Thoracic aorta (tissue), 2 donors: ENCODE measurements at places on chromosomes 16 and 17. TPM values are rescaled to one million over a fixed set of nuclear protein-coding genes. Genes with fewer than 3 reads are reported as not detected.

The SMPD3 gene
- 6.5 TPM for total RNA-seq

The CD68 gene
- total RNA-seq: 70.8 TPM

The KIF2B gene
- not detected for total RNA-seq

The KCNJ2 gene
- total RNA-seq: 2.0 TPM

The PPP1R1B gene
- total RNA-seq: 0.27 TPM

The OR1F1 gene
- total RNA-seq: not detected

The KCNH4 gene
- not detected for total RNA-seq

The TM4SF5 gene
- not detected for total RNA-seq

The ZNF469 gene
- 4.5 TPM for total RNA-seq

The SPATA32 gene
- not detected for total RNA-seq

The PROCA1 gene
- total RNA-seq: 1.8 TPM

The FAM83G gene
- 19.8 TPM for total RNA-seq

The PMFBP1 gene
- total RNA-seq: 1.4 TPM

The NGFR gene
- total RNA-seq: 22.5 TPM

The SYNGR3 gene
- total RNA-seq: 0.49 TPM

The KRT28 gene
- not detected for total RNA-seq

The TBC1D10B gene
- total RNA-seq: 34.5 TPM

The KRTAP9-4 gene
- total RNA-seq: not detected

The CCDC144A gene
- total RNA-seq: 36.3 TPM

DNA sequence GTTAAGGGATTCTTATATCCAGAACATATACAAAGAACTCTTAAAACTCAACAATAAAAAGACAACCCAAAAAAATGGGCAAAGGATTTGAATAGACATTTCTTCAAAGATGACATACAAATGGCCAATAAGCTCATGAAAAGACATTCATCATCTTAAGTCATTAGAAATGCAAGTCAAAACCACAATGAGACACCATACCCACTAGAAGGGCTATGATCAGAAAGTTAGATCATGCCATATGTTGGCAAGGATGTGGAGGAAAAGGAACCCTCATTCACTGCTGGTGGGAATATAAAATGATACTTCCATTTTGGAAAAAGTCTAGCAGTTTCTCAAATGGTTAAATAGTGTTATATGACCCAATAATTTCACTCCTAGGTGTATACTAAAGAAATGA is 9.4 kb downstream of the PLD6 start:
- DNase-seq: no peak

- DNase-seq: no peak
Observed at GRCh38 chr16:73878611-73879010, 418.0 kb upstream of the PSMD7 start.

GRCh38 chr17:69326377-69327059 is 415 bp downstream of the ABCA5 start:
- peak; percentile 2 for DNase-seq

- no peak for DNase-seq
Observed at GRCh38 chr17:67865438-67865837, 40.1 kb downstream of the BPTF start.

- no peak for DNase-seq
Observed at GRCh38 chr16:68074850-68075555, 10.2 kb upstream of the NFATC3 start.

GRCh38 chr16:87982581-87983041 is 31.4 kb downstream of the BANP start:
- no peak for DNase-seq

DNA sequence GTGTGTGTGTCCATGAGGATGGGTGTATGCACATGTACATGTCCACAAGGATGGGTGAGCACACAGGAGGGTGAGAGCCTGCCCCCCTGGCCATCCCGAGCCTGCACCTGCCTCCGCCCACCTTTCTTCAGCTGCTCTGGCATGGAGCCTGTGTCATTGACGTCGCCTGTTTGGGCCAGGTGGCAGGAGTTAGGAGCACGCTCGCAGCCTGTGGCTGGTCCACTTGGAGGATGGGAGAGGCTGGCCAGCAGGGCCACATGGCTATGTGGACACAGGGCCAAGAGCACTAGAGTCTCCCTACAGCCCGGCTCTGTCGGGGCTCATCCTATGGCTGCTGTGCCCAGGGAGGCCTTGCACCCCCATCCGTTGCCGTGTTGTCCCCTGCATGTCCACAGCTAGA is 21.4 kb downstream of the BAHCC1 start:
- DNase-seq: no peak

DNA sequence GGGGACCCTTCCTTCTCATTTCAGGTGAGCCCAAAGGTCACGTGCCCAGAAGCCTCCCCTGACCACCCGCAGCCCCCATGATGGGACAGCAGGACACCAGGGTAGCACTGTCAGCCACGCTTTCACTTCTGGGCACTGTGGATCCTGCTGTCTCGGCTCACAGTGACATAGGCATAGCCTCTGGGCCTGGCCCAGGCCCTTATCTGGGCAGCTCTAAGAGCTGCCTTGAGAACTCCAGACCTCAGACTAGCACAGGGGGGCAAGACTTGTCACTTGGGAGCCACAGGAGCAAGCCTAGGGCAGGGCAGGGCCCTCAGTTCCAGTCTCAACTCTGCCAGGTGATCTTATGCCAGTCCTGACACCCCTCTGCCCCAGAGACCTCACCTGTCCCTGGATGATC is 4.7 kb downstream of the NATD1 start:
- DNase-seq: no peak

DNA sequence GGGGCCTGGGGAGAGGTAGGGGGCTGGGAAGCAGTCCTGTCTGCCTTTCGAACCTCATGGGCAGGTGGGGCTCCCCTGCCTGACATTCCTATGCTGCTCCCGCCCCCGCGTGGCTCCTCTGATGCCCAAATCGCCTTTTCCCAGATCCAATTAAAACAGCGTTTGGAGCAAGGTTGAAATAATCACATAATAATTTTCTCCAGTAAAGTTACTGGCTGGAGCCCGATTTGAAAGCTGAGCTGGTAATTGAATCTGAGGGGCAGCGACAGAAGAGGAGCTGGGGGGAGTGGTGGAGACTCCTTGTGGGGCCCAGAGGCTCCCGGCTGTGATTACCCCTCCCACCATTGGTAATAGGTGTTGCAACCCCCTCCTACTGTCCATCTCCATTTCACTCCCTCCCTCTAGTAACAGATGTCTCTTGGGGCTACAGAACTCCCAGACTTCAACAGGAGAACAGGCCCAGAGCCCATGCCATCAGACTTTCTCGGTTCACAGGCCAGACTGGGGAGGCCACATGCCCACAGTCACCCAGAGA is 38.9 kb upstream of the C1QL1 start:
- no peak for DNase-seq

- DNase-seq: no peak
Observed at GRCh38 chr17:45389354-45389753, 43.3 kb downstream of the ARHGAP27 start.

- no peak for DNase-seq
Observed at GRCh38 chr17:41793784-41794539, 7.5 kb upstream of the JUP start.

DNA sequence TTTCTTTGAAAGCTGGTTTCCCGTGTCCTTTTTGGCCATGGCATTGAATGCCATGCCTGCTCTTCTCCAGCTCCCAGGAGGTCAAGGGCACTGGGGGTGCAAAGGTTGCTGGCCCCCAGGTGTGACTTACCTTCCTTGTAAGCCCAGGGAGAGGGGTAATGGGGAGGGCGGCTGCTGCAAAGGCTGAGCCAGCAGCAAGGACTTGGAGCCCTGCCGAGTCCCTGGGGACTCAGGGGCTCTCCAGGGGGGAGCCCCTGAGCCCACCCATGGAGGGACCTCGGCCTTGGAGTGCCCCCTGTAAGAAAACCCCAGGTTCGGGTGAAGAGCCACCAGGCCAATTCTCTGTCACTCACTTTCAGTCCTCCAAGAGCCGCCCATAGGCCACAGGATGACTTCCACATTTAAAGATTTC is 5.9 kb upstream of the CCL22 start:
- DNase-seq: no peak

- no peak for DNase-seq
Observed at GRCh38 chr17:35453171-35453570, 4.6 kb upstream of the SLFN13 start.

GRCh38 chr16:49474741-49475140 is 101.1 kb downstream of the C16orf78 start:
- no peak for DNase-seq

DNA sequence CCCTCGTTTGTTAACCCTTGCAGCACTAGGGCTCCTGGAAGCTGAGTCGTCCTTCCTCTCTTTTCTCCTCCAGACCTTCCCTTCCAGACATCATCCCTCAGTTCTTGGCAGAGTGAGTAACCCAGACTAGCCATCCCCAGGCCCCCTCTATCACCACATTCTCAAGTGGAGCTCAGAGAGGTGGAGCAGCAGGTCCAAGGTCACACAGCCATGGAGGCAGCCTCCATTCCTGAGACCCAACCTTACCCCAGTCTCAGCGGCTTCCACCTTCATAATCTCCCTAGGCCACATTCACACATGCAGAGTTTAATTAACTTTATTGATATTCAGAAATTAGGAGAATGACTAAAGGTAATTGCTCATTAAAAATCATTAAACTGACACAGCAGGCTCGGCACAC is 3.0 kb downstream of the SEZ6 start:
- DNase-seq: no peak

DNA sequence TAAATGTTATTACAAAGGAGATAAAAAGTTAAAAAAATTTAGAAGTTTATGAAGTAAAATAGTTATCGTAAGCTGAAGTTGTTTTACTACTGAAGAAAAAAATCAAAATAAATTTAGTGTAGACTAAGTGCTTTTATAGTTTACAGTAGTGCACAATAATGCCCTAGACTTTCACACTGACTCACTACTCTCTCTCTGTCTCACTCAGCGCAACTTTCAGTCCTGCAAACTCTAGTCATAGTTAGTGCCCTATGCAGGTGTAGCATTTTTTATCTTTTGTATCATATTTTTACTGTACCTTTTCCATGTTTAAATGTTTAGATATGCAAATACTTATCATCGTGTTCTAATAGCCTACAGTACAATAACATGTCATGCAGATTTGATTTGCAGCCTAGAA is 17.7 kb upstream of the TOM1L1 start:
- no peak for DNase-seq

GRCh38 chr16:66408163-66409048 is 18.7 kb upstream of the BEAN1 start:
- DNase-seq: no peak

GRCh38 chr16:55391760-55392375 is 67.9 kb downstream of the IRX6 start:
- no peak for DNase-seq

DNA sequence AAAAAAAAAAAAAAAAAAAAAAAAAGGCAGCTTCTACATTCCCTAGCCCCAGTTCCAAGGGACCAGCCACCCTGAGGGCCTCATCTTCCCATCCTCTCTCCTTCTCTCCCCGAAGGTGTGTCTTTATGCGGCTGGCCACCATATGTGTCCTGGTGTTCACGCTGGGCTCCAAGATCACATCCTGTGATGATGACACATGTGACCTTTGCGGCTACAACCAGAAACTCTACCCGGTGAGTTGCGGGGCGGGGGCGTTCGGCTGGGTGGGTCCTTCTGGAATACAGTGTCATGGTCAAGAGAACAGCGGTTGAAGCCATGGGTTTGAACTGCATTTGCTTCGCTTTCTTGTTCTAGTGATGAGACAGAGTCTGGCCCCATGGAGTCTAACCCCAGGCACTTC is 22.6 kb upstream of the COQ7 start:
- no peak for DNase-seq

DNA sequence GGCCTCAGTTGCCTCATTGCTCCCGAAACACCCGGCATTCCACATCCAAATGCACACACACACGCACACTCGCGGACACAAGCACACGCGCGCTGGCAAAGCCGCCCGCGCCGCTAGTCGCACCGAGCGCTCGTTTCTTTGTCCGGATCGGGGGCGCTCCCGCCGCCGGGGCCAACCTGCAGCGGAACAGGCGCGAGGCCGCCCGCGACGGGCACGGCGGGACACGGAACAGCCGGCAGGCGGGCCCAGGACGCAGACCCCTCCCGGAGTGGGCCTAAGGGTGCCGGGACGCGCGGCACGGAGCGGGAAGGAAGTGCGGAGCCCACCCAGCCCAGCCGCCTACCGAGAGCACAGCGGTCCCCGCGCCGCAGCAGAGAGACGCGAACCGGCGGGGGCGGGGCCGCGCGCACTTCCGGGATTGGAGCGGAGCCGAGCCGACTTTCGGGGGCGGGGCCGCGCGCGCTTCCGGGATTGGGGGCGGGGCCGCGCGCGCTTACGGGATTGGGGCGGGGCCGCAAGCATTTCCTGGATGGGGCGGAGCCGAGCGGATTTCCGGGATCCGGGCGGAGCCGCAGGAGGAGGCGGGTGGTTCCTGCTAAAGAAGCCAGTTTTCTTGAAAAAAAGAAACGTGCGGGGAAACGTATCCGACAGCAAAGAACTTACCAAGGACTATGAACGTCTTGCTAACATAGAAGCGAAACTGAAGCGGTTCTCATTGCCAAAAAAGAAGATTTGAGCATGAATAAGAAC is at the start of gene CYBC1:
Gene CYBC1, minus strand, starts transcription at position 396 of the 750 bp plus-strand sequence. CDS start 1,498 bp downstream, outside the sequence.
- DNase-seq: peak; percentile 56

DNA sequence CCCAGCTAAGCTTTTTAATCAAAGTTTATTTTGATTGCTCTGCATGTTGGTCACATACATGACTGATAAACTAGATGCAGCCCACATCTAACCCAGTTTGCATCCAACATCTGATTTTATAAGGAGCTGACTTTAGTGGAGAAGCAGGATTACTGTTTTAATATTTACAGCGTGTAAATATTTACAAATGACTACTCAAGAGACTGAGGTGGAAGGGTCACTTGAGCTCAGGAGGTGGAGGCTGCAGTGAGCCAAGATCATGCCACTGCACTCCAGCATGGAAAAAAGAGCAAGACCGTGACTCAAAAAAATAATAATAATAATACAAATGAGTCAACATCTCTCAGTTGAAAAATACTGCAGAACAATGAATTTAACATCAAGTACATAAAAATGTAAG is 50.8 kb downstream of the PARN start:
- no peak for DNase-seq

DNA sequence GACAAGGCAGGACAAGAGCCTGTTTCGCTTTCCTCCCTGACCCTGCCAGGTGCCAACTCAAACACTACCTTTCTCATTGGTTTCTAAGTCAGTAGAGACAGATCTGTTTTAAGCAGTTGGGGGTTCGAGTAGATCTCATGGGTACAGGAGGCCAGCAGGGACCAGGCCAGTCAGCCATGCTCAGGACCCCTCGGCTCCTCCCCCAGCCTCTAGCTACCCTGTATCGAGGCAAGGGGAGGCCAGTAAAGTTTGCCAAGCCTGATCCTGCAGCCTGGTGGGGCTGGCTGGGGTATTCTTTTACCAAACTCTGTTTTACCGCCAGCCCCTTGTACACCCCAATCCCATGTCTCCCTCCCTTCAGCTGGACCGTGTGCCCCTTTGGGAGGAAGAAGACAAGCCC is 26.6 kb downstream of the OR1D5 start:
- no peak for DNase-seq
